HuH-7 (cell line): ENCODE measurements at places on chromosomes 1 and 21.

DNA sequence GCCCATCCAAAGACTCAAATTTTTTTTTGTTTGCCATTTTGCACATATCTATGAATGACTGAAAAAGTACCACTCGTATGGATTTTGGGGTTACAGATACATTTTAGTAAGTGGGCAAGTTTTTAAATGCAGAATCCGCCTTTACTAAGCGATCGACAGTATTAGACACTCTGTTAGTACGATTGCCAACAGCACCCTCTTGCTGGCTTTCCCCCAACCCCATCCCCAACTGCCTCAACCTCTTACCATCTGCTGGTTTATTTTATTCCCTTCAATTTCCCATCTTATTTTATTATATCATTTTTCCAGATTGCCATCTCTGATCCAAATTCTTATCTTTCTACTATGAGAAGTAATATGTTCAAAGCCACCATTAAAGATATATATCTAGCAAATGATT, 244.8 kb downstream of the LRRIQ3 start:
- no peak for DNase-seq

- no peak for DNase-seq
These were observed 35.0 kb downstream of the UCK2 start for GRCh38 chr1:165862448-165862847.

- DNase-seq, result no peak
These were observed 192.3 kb downstream of the SLC45A1 start for GRCh38 chr1:8510041-8510823.

- DNase-seq, result no peak
These were observed 611.5 kb upstream of the RGS18 start for GRCh38 chr1:191546803-191547202.

GRCh38 chr1:98203466-98203865, 282.6 kb upstream of the DPYD start:
- DNase-seq, result no peak

GRCh38 chr1:37096523-37096922, 62.2 kb upstream of the GRIK3 start:
- peak; percentile 23 for DNase-seq

GRCh38 chr1:156682166-156682890, 5.1 kb upstream of the NES start:
- no peak for DNase-seq

DNA sequence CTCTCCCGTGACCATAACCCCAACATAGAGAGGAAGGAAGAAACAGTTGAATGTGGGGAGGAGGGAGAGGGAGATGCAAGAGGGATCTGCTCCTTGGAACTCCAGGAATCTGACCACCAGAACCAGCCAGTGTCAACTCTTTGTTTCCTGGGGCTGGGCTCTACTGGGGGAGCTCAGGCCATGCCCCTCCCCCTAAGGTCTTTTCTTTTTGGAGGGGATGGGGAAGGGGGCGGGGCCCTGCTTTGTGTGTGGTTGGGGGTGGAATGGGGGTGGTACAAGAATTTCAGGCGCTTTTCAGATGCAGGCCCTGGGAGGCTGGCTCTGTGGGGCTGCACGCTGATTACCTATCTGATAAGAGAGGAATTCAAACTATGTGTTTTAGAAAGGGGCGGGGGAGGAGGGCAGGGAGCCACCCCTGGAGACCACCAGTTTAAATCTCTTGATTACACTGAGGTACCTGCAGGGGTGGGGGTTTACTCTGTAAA, 8.3 kb downstream of the LIN28A start:
- no peak for DNase-seq

DNA sequence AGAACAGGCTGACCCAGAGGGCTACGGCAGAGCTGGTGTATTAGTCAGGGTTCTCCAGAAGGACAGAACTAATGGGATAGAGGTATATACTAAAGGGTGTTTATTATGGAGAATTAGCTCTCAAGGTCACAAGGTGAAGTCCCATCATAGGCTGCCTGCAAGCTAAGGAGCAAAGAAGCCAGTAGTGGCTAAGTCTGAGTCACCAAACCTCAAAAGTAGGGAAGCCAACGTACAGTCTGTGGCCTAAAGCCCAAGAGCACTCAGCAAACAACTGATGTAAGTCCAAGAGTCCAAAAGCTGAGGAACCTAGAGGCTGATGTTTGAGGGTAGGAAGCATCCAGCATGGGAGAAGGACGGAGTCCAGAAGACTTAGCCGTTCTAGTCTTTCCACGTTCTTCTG, 179.2 kb downstream of the BACH1 start:
- no peak for DNase-seq
